ENCODE measurements at places on chromosomes 4 and X.

DNA sequence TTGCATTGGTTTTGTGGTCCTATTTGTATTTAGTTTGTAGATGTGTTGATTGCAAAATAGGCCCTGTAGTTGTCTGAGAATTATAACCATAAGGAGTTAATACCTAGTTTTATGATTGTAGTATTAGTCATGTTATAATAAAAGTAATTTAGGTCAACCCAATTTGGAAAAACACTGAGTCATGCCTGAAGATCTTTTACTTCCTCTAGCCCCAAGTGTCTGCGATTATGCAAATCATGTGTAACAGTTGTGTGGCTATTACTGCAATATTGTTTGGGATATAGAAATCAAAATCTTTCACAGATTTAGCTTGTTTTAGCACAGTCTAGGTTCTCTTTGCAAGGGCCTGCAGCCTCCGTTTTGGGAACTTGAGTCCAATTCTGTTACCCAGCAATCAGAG is 12.6 kb downstream of the SRD5A3 start:
- DNase-seq: peak; percentile 63

DNA sequence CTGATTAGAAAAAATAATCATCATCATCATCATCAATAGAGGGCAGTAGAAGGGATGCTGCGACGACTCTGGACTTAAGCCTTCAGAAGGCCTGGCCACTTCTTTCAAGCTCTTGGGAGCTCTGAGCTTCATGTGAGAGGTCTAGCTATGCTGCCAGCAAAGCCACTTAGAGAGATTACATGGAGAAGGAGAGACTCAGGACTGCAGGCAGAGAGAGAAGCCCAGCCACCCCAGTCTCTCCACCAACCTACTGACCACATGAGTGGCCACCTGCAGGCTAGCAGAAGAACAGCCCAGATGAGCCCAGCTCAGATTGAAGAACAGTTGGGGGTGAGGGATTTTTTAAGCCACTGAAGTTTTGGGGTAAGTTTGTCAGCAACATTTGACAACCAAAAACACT is 17.1 kb upstream of the TMEM150C start:
- no peak for DNase-seq

- no peak for DNase-seq
These were observed 104.4 kb downstream of the UCHL1 start for GRCh38 chr4:41360921-41361793.

GRCh38 chr4:6404611-6405396 is 67.6 kb downstream of the PPP2R2C start:
- no peak for DNase-seq

DNA sequence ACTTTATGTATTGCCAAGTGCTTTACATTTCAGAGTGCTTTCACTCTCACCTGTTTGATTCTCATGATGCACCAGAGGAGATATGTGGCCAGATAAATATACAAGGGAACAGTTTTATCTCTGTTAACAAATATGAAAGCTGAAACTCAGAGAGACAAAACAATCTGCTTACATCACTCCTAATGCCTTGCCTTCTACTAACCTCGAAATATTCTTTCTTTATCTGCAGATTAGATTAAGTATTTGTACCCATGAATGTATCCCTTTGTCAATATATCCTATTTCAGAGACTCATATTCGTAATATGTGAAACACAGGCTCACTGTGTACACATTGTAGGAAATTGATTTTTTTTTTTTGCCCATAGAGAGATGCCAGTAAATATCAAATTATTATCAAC is 178.1 kb downstream of the NWD2 start:
- DNase-seq: no peak

GRCh38 chr4:107120661-107121060 is 84.5 kb upstream of the DKK2 start:
- no peak for DNase-seq

- DNase-seq: no peak
These were observed 7.0 kb downstream of the SH3BGRL start for GRCh38 chrX:81208916-81209315.

- peak; percentile 79 for DNase-seq
These were observed 53.0 kb upstream of the DAPP1 start for GRCh38 chr4:99763635-99764101.

DNA sequence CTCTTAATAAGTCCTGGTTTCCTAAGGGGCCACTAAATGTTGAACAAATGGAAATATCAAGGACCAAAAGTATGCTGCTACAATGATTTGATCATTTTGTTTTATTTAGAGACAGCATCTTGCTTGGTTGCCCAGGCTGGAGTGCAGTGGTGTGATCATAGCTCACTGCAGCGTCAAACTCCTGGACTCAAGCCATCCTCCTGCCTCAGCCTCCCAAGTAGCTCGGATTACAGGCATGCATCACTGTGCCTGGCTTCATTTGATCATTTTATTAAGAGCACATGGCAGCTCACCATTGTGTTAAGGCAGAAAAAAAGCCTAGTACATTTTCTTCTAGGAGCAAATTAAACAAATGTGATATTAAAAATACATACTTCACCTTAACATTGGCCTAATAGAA is 52.7 kb downstream of the DCLK2 start:
- DNase-seq: no peak

DNA sequence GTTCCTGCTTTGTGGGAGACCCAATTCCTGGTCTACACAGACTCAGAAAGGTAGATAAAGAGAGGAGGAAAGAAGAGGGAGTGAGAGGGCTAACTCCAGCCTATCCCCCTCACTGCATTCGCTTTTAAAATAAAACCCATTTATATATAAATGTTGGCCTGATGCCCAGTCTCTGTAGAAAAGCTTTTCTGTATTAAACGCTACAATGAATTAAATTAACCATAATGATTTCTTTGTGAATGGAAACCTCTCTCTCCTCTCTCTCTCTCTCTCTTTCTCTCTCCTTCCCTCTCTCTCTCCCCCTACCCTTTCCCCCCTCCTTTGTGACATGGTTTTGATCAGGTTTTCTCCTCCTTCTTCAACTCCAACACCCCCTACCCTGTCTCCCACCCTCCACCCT is 34.8 kb downstream of the PJA1 start:
- DNase-seq: no peak

- DNase-seq: peak; percentile 19
These were observed 528 bp upstream of the SNCA start for GRCh38 chr4:89837385-89837992.

- DNase-seq: no peak
These were observed 107.6 kb downstream of the USP46 start for GRCh38 chr4:52551487-52551886.

- peak; percentile 49 for DNase-seq
These were observed 116.3 kb upstream of the NALF2 start for GRCh38 chrX:69387567-69388487.

GRCh38 chr4:36020351-36020750 is 224.0 kb downstream of the ARAP2 start:
- DNase-seq: no peak

DNA sequence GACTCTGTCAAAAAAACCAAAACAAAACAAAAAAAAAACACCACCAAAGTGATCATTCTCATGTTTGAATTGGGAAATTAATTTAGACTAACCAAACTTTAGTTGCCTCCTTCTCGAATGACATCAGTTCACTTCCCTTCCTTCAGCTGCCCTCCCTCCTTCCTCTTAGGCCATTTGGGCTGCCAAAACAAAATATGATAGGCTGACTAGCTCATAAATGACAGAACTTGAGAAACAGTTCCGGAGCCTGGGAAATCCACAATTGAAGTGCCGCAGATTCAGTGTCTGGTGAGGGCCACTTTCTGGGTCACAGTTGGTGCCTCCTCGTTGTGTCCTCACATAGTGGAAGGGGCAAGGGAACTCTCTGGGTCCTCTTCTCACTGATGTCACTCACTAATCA is 16.1 kb upstream of the WAS start:
- DNase-seq: no peak

- DNase-seq: no peak
These were observed 36.0 kb downstream of the ADGRG2 start for GRCh38 chrX:19086102-19086772.

GRCh38 chr4:150518559-150518958 is 63.4 kb upstream of the MAB21L2 start:
- DNase-seq: peak; percentile 56

DNA sequence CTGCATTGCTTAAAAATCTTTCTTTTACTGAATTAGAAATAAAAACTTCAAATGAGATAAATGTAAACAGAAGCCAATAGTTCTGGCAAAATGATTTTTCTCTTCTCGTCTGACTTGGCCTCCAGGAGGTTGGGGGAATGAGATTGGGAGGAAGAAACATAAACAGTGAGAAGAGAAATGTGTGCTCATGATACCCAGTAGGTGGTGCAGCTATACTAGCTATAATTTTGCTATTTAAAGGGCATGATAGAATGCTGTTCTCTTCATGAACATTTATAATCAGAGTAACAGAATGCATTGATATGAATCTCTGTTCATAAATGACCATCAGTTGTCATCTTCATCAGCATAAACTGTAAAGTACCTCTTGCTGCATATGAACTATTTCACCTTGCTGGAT is 85.5 kb downstream of the TACR3 start:
- no peak for DNase-seq

- DNase-seq: no peak
These were observed 20.8 kb upstream of the HGFAC start for GRCh38 chr4:3420956-3421355.

- no peak for DNase-seq
These were observed 49.4 kb downstream of the UBA6 start for GRCh38 chr4:67651536-67651935.

- no peak for DNase-seq
These were observed 3.4 kb upstream of the FAM9B start for GRCh38 chrX:9037296-9037695.

GRCh38 chr4:63325140-63325539 is 1084.1 kb downstream of the TECRL start:
- no peak for DNase-seq

DNA sequence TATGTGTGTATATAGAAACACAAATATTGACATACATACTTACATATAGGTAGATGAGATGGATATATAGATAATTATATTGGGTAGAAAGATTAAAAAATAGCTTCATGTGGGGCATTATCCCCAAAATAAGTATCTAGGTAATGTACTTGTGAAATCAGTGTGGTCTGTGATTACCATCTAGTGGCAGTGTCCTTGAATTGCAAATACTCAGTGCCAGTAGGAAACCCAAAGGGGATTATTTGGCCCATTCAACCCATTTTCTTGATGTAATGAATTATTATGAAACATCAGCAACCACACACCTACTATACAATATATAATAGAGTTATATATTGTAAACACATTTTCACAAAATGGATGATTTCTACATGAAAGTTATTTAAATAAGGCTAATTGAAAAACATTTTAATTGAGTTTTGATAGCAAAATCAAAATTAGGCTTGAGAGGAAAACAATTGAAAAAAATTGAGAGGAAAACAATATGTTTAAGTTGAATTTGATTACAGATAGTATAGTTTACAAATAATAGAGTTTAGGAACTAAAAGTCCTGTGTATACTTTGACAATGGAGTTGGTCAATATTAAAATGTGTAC is 389.4 kb downstream of the GALNTL6 start:
- peak; percentile 1 for DNase-seq

DNA sequence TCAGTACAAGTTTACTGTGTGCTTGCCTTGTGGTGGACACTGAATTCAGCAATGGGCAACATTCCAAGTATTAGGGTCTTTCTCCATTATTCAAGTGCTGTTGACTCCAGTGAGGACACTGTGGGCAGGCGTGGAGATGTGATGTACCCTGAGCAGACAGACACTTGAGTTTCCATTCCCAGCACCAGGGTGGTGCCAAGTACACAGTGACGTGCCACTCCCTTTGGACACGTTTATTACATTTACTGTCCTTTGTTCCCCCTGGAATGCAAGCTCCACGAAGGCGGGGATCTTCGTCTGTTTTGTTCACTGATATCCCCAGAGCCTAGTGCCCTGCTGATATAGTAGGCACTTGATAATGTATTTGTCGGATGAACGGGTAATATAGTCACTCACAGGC is 130.6 kb upstream of the STX18 start:
- DNase-seq: no peak

DNA sequence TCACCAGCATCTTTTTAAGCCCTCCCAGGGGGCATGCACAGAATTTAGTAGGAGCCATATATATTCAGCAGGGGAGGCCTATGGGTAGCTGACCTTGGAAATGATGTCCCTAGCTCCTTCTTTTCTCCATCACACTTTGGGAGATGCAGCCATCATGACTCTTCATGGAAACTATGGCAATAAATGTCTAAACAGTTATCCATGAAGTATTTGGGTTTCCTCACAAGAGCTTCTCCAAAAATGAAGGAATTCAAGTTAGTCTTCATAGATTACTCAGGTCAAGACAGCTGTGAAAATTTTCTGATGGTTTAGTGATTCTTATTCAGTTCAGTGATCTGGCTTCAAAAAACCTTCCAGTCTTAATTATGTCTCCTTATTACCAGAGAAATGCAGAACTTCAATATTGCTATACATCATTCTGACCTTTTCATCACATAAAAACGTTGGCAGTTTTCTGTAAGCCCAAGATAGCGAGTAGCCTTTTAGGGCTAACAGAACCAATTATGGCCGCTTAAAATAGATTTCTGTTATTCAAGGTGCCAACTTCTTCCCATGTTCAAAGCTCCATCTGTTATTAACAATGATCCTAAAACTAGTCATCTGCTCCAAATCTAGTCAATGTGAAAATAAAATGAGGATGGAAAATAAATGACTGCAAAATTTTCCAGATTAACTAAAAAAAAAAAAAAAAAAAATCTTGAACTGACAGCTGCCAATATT is 52.5 kb downstream of the TMEM156 start:
- no peak for DNase-seq

- no peak for DNase-seq
These were observed 3.1 kb upstream of the SLC26A1 start for GRCh38 chr4:996030-996996.

DNA sequence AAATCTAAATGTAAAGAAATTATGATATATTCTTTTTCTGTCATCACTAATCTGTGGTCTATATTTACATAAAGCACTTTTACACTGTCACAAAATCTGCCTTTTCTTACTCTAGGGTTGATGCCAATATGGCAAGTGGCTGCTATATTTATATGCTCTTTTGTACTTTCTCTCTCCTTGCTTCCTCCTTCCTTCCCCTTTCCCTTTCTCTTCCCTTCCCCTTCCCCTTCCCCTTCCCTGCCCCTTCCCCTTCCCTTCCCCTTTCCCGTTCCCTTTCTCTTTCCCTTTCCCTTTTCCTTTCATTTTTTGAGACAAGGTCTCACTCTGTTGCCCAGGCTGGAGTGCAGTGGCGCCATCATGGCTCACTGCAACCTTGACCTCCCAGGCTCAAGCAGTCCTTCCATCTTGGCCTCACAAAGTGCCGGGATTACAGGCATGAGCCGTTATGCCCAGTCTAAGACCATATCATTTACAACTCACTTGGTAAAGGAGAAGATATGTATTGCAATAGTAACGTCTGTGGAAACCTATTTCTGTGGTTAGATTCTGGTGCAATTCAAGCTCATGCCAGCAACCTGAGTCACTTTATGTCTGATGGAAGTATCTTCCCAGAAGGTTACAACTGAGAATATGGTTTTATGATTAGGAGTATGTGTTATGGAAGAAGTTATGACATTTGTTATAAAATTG is 13.9 kb upstream of the PLAC8 start:
- no peak for DNase-seq

DNA sequence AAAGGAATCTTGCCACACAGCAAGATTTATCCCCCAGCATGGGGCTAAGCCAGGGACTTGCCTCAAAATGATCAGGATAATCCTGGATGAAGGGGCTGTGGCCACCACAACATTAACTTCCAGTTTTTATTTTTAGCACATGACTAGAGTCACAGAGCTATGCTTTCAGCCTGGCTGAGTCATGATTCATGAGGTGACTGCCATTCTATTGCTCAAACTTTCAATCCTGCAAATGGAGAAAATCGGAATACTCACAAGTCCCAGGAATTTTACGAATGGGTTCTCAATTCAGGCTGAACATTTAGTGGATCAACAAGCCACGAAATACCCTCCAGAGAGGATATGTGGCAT is 70.7 kb upstream of the HPGD start:
- no peak for DNase-seq

- no peak for DNase-seq
These were observed 37.9 kb upstream of the TRPC3 start for GRCh38 chr4:121989715-121990114.

Data from activated CD4-positive, alpha-beta T cell treated with anti-CD3 and anti-CD28 coated beads, Interleukin-10, Interleukin-2, amounts not matched to agents 100 ng/mL and 50 ng/mL, durations not matched to agents 16 hours and 8 hours (primary cell).